A549 treated with Hydrocortisone at 1 μM for 4 hours (cell line): ENCODE measurements at places on chromosomes 7 and 10. TPM values are rescaled to one million over a fixed set of nuclear protein-coding genes. Genes with fewer than 3 reads are reported as not detected.

Gene GPR158
- 0.05 to 0.07 TPM (median 0.05 TPM) in 5 replicates for total RNA-seq

Gene DTX2
- total RNA-seq: 25.3 to 33.9 TPM (median 30.2 TPM) in 5 replicates

Gene CALHM2
- 4.2 to 5.2 TPM (median 5.1 TPM) in 5 replicates for total RNA-seq

Gene WNT8B
- not detected in 5 replicates for total RNA-seq

Gene SEC31B
- total RNA-seq: 1.4 to 2.5 TPM (median 2.1 TPM) in 5 replicates

Gene SLC25A40
- total RNA-seq: 5.7 to 11.0 TPM (median 7.7 TPM) in 5 replicates

Gene OPALIN
- not detected in 5 replicates for total RNA-seq
